Brain pericyte (primary cell): ENCODE measurements at places on chromosomes 1 and 21.
A peak's percentile ranks its signal among the peaks of the same experiment; 100 is the strongest.

- DNase-seq = no peak
These were observed 5.1 kb upstream of the GJA4 start for GRCh38 chr1:34787461-34788420.

- peak; percentile 84 for DNase-seq
These were observed 64.1 kb downstream of the DDR2 start for GRCh38 chr1:162696286-162696862.

GRCh38 chr1:74455390-74455789, 57.0 kb downstream of the LRRC53 start:
- no peak for DNase-seq

DNA sequence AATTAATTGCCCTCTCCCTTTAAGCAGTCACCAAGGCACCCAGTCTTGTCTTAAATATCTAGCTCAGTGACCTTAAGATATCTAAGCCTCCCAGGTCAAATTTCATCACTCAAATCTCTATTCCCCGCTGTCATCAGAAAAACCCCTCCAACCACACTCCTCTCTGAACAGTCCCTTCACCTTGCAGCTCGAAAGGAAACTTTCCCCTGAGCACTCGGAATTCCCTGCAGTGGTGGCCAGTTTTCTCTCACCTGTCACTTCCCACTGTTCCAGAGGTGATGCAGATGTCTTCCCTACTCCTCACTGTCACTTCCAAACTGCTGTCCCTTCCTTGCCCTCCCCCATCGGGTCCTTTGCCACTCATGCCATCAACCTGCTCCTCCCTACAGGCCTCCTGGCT, 15.3 kb upstream of the SSX2IP start:
- DNase-seq = no peak

- DNase-seq = no peak
These were observed 75.0 kb upstream of the SELENON start for GRCh38 chr1:25724966-25725365.

DNA sequence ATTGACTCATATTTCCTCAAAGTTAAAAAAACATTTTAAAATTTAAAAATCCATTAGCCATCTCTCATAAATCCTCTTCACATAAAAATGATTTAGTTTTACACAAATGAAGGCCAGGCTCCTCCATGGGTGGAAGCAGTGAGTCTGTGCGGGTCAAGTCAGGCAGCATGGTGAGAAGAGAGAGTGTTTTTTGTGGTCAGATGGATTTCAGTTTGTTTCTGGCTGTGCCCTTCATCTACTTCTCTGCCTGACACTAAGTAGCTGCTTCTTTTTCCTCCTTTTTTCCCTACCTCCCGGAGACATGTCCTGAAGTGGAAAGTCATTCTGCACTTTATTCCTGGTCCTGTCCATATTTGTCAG, 10.3 kb downstream of the PLA2G4A start:
- DNase-seq = no peak

- DNase-seq = no peak
These were observed 28.2 kb upstream of the CTSK start for GRCh38 chr1:150836129-150836773.

DNA sequence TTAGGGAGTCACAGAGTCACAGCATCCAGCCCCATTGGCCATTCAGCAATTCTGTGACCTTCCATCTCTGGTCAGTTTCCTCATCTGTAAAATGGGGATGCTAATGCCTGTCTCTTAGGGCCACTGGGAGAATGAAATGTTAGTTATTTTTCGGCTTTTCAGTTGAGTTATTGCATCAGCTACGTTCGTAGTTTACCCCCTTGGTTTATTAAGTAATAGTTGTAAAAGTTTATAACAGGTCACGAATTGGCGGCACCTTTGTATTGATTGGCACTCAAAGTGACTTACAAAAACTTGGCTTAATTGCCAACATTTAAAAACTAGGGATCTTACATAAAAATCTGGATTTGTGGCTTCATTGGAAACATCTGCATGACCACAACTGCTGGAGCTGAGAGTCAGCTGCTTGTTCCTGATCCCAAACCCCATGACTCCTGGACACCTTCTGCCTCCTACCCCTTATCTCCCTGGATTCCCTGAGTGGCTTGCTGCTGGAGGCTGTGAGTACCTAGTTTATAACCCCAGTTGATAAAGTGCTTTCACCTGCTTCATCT, 23.0 kb upstream of the SLC1A7 start:
- DNase-seq = no peak

- DNase-seq = no peak
These were observed 24.1 kb downstream of the GPR3 start for GRCh38 chr1:27416387-27417111.

GRCh38 chr1:162599451-162599850, 32.8 kb upstream of the DDR2 start:
- no peak for DNase-seq

- no peak for DNase-seq
These were observed 39.0 kb upstream of the BCAS2 start for GRCh38 chr1:114620419-114620818.

DNA sequence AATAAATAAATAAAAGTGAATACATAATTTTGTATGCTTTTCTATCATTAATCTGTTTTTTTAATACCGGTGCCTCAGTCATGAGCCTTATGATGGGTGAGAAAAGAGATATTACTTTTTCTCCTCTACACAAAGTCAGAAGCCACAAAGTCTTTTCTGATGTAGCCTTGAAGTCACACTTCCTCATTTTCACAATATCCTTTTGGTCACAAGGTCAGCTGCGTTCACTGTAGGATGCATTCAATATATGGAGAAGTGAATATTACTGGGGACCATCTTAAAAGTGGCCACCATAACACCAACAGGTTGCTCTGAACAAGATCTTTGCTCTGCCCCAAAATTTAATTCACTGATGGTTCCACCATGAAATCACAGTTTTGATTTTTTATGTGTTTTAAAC, 83.3 kb upstream of the TNR start:
- no peak for DNase-seq

GRCh38 chr21:37269481-37269880, 2.3 kb upstream of the VPS26C start:
- no peak for DNase-seq

- DNase-seq = no peak
These were observed 665.7 kb downstream of the MRPL39 start for GRCh38 chr21:24941316-24942185.

- DNase-seq = no peak
These were observed 114.5 kb upstream of the TMPRSS15 start for GRCh38 chr21:18518054-18518481.
